ENCODE measurements at places on chromosomes 4 and X.

DNA sequence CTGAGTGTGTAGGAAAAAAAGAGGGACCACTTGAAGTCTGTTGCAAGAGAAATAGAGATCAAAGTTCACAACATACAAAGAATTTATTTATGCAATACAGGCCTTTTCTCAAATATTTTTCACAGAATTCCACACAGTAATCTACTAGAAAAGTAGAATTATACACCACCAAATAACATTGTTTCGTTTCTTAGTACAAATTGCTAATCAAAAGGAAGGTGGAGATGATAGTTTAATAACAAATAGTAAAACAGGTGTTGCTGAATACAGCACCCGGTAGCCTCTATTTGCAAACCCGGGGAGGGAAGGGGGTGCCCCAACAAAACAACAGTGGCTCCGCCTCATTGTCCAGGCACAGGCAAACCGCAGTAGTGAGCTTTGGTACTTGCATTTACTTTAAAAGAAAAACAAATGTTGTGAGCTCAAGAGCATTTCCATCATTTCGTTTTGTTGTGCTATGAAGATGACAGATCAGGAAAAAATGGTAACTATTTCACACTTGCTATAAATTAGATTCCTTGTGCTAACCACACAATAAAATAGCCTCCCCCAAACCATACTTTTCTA lies 186.4 kb downstream of the DCLK2 start:
- no peak for DNase-seq

DNA sequence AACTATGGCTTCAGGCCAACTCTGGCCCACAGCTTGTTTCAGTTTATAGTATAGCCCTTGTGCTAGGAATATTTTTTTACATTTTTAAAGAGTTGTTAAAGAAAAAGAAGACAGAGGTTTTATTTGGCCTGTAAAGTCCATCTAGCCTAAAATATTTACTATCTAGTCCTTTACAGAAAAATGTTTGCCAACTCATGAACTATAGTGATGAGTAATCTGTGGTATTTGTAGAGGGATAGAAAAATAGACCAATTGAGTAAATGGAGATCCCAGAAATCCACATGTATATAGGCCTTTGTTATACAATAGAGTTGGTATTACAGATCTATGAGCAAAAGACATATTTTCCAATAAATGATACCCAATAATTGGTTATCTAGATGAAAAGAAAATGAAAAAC lies 288.7 kb downstream of the PRDM5 start:
- peak; percentile 6 for DNase-seq

GRCh38 chr4:96504386-96504785 lies 664.5 kb downstream of the PDHA2 start:
- no peak for DNase-seq

GRCh38 chr4:171676555-171677215 lies 136.5 kb upstream of the GALNTL6 start:
- DNase-seq, result no peak

DNA sequence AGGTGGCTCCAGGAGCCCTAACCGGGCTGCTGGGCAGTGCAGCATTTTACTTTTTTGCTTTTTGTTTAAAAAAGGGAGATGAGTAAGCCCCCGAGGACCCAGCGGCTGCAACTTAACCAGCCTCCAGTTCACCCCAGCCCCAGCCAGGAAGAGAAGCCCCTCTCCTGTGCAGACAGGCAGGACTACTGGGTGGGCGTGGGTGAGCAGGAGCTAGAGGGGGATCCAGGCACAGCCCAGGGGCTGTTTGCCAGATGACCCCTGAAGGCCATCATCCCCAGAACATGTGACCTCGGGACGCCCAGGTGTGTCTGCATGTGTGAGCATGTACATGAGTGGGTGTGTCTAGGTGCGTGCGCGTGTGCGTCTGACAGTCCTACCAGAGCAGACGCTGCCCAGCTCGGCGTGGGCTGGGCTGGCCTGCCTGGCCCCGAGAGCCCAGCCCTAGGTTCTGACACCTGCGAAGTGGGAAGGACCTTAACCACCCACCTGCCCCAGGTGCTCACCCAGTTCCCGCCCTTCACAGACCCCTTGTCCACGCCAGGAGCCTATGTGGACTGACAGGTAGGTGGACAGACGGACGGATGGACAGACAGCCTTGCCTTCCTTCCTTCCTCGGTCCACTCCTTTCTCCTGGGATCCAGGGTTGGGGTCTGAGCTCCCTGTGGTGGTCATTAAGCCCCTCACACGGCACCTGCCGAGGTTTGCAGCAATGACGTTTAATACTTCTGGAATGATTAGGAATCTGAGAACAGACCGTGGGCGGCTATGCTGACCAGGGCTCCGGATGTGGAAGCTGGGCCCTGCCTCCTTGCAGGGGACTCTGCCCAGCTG lies 7.8 kb upstream of the HAUS3 start:
- no peak for DNase-seq

DNA sequence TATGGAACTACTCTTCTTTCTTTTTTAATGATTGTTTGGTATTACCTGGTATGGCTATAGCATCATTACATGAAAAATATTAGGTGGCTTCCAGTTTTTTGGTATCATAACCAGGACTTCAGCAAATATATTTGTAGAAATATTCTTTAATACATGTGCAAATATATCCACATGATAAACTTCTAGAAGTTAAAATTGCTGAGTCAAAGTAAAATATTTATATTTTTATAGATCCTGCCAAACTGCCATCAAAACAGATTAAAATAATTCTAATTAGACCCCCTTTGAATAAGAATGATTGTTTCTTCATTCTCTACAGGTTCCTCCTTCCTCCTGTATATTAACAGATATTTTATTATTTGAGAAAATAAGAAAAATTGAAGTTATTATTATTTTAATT lies 708.5 kb upstream of the INTU start:
- DNase-seq, result no peak

GRCh38 chrX:82333575-82333974 lies 1131.7 kb downstream of the SH3BGRL start:
- no peak for DNase-seq

GRCh38 chrX:13732246-13733067 lies 2.0 kb downstream of the TRAPPC2 start:
- no peak for DNase-seq
